Stromal cell of bone marrow (primary cell): ENCODE measurements at places on chromosomes 2 and 18.
A peak's percentile ranks its signal among the peaks of the same experiment; 100 is the strongest.

GRCh38 chr2:58508006-58508405 lies 266.9 kb upstream of the FANCL start:
- no peak for DNase-seq

GRCh38 chr2:217837530-217837929 lies 165.3 kb downstream of the TNS1 start:
- no peak for DNase-seq

GRCh38 chr18:22286585-22286984 lies 117.2 kb downstream of the GATA6 start:
- DNase-seq = no peak

DNA sequence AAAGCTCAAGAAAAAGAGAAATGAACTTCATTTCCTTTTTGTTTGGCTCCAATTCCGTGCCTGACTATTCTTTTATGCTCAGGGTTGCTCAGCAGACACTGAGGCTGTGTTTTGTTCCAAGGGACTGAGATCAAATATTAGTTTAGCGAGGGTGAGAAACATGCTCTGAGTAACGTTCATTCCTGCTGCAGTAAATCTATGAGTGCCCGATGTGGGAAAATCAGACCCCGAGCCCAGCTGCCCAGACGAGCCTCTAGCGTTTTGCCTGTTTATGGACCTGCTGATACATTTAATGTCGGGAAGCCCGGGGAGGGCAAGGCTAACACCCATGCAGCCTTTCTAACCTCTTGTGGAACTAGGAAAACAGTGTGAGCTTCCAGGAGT lies 119.2 kb downstream of the VAPA start:
- DNase-seq = no peak

DNA sequence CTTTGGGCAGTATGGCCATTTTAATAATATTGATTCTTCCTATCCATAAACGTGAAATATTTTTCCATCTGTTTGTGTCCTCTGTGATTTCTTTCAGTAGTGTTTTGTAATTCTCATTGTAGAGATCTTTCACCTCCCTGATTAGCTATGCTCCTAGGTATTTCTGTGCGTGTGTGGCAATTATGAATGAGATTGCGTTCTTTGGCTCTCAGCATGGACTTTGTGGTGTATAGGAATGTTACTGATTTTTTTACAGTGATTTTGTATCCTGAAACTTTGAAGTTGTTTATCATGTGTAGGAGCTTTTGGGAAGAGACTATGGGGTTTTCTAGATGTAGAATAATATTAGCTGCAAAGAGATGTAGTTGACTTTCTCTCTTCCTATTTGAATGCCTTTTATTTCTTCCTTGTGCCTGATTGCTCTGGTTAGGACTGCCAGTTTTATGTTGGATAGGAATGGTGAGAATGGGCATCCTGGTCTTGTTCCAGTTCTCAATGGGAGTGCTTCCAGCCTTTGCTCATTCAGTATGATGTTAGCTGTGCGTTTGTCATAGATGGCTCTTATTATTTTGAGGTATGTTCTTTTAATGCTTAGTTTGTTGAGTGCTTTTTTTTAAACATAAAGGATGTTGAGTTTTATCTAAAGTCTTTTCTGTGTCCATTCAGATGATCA lies 27.0 kb upstream of the THUMPD2 start:
- DNase-seq = no peak

DNA sequence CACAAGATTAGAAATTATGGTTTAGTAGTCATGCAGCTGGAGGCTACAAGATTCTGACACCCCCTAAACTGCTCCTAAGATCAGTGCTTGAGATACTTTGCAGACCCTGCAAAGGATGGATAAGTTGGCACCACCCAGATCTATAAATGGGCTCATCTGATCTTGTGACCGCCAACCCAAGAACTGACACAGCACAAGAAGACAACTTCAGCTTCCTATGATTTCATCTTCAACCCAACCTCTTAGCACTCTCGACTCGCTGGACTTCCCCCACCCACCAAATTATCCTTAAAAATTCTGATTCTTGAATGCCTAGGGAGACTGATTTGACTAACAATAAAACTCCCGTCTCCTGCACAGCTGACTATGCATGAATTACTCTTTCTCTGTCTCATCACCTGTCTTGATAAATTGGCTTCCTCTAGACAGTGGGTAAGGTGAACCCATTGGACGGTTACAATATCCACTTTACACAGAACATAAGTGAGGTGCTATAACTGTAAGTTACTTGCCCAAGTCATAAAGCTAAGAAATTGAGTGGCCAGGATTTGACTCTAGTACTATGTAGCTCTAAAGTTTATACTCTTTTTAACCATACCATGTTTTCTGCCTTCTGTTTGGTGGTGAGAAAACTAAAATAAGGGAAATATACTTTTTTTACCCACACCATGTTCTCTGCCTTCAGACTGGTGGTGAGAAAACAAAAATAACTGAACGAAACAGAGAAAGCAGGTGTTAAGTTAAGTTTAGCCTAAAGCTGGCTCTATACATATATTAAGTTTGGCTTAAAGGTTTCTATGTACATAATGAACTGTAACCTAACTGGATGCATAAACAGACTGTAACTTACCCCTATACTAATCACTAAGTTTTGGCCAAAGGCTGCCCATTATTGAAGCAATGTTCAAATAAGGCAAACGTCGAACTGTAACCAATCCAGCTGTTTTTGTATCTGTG lies 962.3 kb upstream of the NXPH2 start:
- DNase-seq = no peak

DNA sequence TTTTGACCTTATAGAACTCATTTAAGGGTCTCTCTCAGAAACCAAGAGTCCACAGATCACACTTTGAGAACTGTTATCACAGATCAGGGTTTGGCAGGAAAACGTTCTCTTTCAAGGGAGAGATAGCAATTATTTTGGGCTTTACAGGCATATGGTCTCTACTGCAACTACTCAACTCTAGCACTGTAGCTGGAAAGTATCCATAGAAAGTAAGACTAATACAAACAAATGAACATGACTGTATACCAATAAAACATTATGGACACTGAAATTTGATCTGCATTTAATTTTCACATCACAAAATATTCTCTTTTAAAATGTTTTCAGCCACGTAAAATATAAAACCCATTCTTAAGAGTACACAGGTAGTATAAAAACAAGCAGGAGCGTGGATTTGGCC lies 100.5 kb downstream of the TRIP12 start:
- no peak for DNase-seq

GRCh38 chr2:174607989-174608865 lies 10.6 kb upstream of the WIPF1 start:
- no peak for DNase-seq

DNA sequence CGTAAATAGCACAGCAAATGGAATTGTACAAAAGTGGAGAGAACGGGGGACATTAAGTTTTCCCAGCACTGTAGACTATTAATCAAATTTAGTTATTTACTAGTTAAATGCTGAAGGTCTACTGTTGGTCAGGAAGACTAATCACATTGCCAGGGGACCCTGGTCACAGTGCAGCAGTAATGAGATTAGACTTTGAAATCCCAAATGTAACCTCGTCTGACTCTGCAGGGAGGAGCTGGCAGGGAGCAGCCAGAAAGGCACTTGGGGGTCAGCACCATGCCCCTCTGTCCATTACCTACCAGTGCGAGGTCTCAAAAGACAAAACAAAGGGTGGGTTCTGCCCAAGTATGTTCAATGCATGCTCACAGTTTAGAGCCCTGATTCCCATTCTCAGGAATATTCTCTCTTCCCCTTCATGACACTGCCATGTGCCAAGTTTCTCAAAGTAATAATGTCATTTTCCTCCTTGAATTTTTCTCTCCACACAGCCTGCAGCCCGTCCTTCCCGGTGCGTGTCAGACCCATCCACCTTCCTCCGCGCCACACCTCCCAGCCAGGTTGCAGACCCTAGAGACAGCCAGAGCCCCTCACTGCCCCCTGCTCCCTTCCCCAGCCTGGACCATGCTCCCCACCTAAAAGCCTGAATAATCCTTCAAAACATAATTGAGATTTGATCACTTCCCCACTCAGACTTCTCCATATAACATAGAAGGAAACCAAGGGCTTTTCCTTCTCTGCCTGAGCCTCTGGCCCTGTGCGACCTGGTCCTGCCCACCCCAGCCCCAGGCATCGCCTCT lies 52.5 kb downstream of the TMEM18 start:
- DNase-seq = no peak

GRCh38 chr18:27609221-27609620 lies 424.1 kb upstream of the CHST9 start:
- DNase-seq = no peak

DNA sequence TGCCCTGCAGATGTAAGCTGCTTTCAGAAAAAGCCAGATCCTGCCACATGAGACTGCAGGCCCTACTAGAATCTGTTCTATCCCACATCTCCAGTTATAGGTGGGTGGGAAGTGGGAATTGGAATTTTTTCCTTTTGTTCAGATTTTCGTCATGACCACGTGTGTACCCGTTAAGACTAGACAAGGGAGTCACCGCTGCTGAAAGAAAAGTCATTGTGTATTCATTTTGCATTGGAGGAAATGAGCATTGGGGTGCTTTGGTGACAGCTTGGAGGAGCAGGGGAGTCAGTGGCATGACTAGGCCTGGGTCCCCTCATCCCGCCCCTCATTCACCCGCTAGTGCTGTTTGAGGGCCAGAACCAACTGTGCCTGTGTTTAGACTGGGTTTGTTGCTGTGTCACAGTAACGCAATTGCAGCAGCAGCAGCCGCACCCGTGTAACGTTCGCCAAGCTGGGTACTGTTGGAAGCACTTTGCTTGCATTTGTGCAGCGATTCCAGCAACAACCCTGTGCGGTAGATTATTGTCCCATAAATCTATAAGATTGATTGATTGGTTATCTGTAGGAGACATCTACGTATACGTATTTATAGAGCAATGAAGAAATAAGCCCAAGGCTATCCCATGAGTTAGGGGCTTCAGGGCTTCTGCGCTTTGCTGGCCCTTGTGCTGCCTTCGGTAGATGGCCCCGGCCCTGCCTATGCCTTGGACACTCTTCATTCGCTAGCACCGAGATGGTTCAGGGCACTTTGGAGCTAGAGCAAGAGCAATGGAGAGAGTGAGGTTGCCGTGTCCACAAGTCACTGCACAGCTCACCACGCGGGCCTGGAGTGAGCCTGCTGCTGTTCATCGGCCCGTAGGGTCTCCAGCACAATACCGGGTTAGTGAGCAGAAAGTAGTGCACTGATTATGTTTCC lies 194.9 kb downstream of the AGAP1 start:
- DNase-seq = no peak

DNA sequence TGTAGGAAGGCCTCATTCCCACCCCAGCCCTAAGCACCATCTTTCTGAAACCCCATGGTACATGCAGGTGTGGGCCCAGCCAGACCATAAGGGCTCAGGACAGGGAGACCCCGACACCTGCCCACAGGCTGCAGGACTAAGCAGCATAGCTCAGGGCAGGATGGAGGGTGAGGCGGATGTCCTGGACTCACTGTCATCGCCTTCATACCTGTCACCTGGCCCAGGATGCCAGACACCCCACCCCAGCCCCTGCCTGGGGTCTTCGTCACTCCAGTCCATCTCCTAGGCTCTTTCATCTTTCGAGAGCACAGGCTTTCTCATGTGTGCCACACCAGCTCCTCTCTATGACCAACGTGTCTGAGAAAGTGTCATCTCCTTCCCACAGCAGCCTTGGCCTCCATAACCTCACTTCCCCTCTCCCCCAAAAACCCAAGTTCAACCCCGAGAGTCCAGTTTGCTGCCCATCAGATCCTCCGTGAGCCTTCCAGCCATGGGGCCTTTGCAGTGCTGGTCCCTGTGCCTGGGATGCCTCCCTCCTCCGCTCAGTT lies 71.5 kb downstream of the EMX1 start:
- DNase-seq = no peak

- no peak for DNase-seq
Measured at GRCh38 chr2:67792681-67793091, 270.1 kb downstream of the C1D start.

- DNase-seq = no peak
Measured at GRCh38 chr2:103164748-103165147, 402.9 kb downstream of the TMEM182 start.

DNA sequence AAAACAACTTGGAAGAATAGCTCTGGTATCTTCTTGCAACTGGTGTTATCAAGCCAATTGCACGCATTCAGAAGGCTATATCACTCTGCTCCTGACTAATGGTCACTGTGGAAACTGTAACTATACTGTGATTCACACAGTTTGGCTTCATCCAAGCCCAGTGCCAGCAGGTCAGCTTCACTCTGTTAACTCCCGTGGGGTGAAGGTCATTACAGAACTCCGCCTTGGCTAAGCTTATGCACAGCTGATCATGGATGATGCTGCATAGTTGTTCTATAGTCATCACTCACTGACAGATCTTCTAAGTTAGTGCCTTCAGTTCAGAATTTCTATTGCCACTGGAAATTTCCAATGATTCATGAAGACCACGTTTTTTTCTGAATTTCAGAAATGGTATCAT lies 497.2 kb upstream of the NETO1 start:
- DNase-seq = peak; percentile 40

DNA sequence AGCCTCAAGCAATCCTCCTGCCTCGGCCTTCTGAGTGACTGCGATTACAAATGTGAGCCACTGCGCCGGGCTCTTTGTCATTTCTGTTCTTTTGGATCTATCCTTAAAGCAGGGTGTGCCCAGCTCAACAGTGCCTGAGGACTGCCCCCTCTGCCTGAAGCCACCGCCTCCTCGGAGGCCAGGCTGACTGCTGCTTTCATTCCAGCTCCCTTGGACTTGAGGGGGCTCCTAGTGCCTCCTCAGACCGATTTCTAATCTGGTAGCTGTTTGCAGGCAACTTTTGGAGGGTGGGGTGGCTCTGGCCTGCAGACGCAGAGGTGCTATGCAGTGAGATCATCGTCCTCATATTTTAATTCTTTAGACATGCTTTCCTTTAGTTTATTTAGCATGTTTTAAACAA lies 35.9 kb upstream of the KLF11 start:
- DNase-seq = no peak

DNA sequence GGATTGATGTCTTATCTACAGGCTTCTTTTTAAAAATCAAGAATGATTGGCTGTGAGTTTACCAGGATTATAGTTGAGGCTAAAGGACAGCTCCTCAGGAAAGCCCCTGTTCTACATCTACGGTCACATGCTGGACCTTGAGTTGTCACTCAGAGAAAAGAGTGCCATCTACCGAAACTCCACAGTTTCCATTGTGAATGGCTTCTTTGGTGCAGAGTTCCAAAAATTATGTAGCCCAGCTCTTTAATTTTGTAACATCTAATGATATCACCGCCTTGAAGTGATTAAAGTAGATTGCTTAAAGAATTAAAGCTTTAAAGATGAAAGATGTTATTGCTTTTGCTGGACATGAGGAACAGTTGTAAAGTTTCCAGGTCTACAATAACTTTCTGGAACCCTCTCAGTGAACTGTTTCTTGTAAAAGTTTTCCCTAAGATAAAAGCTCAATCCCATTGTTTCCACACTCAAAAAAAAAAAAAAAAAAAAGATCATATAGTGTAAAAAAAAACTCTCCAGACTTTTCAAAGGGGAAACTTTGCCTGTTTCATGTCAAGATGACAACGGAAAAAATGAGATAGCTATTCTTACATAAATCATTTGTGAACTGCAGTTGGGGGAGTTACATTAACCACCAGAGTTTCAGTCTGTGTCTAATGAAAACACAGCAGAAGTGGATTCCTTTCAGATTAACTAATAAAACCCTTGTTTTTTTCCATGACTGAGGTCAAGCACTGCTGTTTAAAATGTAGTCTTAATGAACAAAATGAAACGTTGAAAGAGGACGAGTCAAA lies 4.3 kb downstream of the COL3A1 start:
- peak; percentile 74 for DNase-seq

- DNase-seq = peak; percentile 16
Measured at GRCh38 chr2:5915881-5916310, 223.7 kb downstream of the SOX11 start.
